ENCODE measurements at places on chromosomes 5 and 9. TPM values are rescaled to one million over a fixed set of nuclear protein-coding genes. Genes with fewer than 3 reads are reported as not detected.

Gene PCDHGA8
- total RNA-seq, result 2.5 TPM

Gene SHOC1
- total RNA-seq, result 0.09 TPM

Gene DOCK8
- total RNA-seq, result 0.18 TPM

Gene GFI1B
- total RNA-seq, result not detected

Gene HMHB1
- not detected for total RNA-seq

Gene TNFSF15
- 2.4 TPM for total RNA-seq

Gene ZNF454
- total RNA-seq, result 0.18 TPM

Gene ABLIM3
- total RNA-seq, result 13.9 TPM

Gene KLF9
- total RNA-seq, result 30.4 TPM

Gene HBEGF
- total RNA-seq, result 0.41 TPM

Gene CNTNAP3B
- 6.4 TPM for total RNA-seq

Gene SLC45A2
- 0.09 TPM for total RNA-seq

Gene RFX3
- 0.98 TPM for total RNA-seq

Gene PCDHA11
- 0.08 TPM for total RNA-seq

Gene ZNF462
- 9.1 TPM for total RNA-seq

Gene HTR4
- not detected for total RNA-seq

Gene DMGDH
- total RNA-seq, result 7.3 TPM

Gene GPR151
- not detected for total RNA-seq

Gene PDGFRB
- 180 TPM for total RNA-seq

Gene ST8SIA4
- 0.54 TPM for total RNA-seq

Gene SEMA6A
- 0.41 TPM for total RNA-seq

Gene SLC6A7
- not detected for total RNA-seq

Gene MYOZ3
- total RNA-seq, result 0.72 TPM

Gene UBE2QL1
- total RNA-seq, result 0.25 TPM

Gene PITX1
- 1.5 TPM for total RNA-seq

Gene GKAP1
- total RNA-seq, result 1.4 TPM

Gene RORB
- total RNA-seq, result 22.0 TPM

Gene KIF24
- total RNA-seq, result 0.74 TPM

Gene SLU7
- total RNA-seq, result 59.5 TPM

Gene CDH9
- total RNA-seq, result 0.16 TPM

Gene IL4
- total RNA-seq, result not detected

Gene ZBTB34
- total RNA-seq, result 7.3 TPM

Gene CTSV
- total RNA-seq, result 0.18 TPM

Gene SPATA31D4
- not detected for total RNA-seq

Gene RUSC2
- 32.9 TPM for total RNA-seq

Gene NTNG2
- total RNA-seq, result 2.4 TPM

Gene IRGM
- total RNA-seq, result 0.09 TPM

Gene CCDC112
- total RNA-seq, result 30.7 TPM

Gene OR13F1
- not detected for total RNA-seq

Gene NEUROG1
- not detected for total RNA-seq

Gene NUDCD2
- total RNA-seq, result 9.1 TPM

Gene GDF9
- 0.18 TPM for total RNA-seq

Gene DRD1
- total RNA-seq, result 0.18 TPM

Gene ACOT12
- total RNA-seq, result not detected

Gene C5orf58
- not detected for total RNA-seq

Gene ADAMTSL1
- total RNA-seq, result 179 TPM

Gene SPINK6
- total RNA-seq, result not detected

Gene ZNF483
- total RNA-seq, result 2.6 TPM

Gene LCN6
- total RNA-seq, result not detected

Gene IL7R
- total RNA-seq, result 0.90 TPM
